Aorta (tissue), 5 donors: ENCODE measurements at places on chromosomes 2 and 18. TPM values are rescaled to one million over a fixed set of nuclear protein-coding genes. Genes with fewer than 3 reads are reported as not detected.

Gene CTIF
- 99.7 TPM for polyA plus RNA-seq

Gene CRACDL
- polyA plus RNA-seq = 6.4 TPM

Gene ZNF521
- 0.84 TPM for polyA plus RNA-seq

Gene RESP18
- not detected for polyA plus RNA-seq

Gene OSR1
- polyA plus RNA-seq = 13.1 TPM

Gene DOK6
- polyA plus RNA-seq = 1.2 TPM

Gene IL1RN
- 0.74 TPM for polyA plus RNA-seq

Gene BOK
- polyA plus RNA-seq = 3.1 TPM

Gene DDX1
- 73.6 TPM for polyA plus RNA-seq
